Karpas-422 (cell line): ENCODE measurements at places on chromosomes 7 and 10.

DNA sequence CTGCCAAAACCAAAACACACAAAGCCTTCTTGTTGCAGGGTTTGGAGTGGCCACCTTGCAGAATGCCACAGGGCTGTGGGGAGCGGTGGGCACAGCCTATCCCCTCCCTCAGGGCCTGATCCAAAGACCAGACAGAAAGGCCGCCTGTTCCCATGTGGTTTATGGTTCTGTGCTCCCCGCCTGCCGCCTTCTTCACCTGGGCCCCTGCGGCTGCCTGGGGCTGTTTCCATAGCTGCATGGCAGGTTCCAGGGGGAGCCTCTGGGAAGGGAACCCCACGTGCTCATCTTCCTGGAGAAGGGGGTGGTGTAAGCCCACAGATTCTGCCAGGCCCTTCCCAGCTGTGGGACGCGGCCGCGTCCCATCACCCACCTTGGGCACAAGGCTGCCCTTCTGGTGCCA, 70.7 kb upstream of the EZH2 start:
- H3K36me3 ChIP-seq: no peaks in the 10 kb centered on the region
- no peaks in the 10 kb centered on the region for H3K4me1 ChIP-seq

DNA sequence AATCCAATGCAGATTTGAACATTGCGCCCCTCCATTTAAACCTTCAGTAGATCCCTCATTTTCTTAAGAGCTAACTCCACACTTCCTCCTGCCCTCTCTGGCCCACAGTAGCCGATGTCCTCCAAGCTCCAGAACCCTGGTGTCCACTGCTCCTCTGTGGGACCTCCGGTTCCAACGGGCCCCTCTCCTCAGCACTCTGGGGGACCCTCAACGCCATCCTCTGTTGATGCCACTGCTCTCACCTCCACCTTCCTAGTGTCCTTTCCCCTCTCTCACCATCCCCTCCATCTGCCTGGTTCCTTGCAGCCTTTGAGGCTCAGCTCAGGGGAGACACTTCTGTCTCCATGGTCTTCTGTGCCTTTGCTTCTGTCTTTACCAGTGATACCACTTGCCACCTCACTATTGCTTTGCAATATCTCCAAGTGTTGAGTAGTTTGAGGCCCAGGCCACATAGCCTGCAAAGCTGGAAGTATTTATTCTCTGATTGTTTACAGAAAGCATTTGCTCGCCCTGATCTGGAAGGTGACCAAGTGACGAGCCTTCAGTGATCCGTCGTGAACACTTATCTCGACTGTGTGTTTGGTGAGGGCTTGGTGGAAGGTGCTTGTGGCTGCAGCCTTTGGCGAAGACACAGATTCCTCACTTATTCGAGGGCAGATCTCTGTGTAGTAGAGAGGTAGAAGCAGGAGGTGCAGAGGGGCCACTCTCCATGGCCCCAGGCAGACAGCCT, 104.8 kb upstream of the SHH start:
- no peak for DNase-seq
- H3K4me3 ChIP-seq: no peak overlapping the region
- H3K4me1 ChIP-seq: no peaks in the 10 kb centered on the region
- H3K27me3 ChIP-seq: no peaks in the 10 kb centered on the region

GRCh38 chr7:156445997-156446761, 194.4 kb upstream of the RNF32 start:
- H3K36me3 ChIP-seq: no peaks in the 10 kb centered on the region
- H3K4me1 ChIP-seq: no peaks in the 10 kb centered on the region
- no peak for DNase-seq
- no peaks in the 10 kb centered on the region for H3K27me3 ChIP-seq

GRCh38 chr7:29748286-29749099, 57.8 kb upstream of the WIPF3 start:
- no peaks in the 10 kb centered on the region for H3K27me3 ChIP-seq
- H3K4me1 ChIP-seq: no peaks in the 10 kb centered on the region
- no peaks in the 10 kb centered on the region for H3K36me3 ChIP-seq
- no peak overlapping the region for H3K27ac ChIP-seq

DNA sequence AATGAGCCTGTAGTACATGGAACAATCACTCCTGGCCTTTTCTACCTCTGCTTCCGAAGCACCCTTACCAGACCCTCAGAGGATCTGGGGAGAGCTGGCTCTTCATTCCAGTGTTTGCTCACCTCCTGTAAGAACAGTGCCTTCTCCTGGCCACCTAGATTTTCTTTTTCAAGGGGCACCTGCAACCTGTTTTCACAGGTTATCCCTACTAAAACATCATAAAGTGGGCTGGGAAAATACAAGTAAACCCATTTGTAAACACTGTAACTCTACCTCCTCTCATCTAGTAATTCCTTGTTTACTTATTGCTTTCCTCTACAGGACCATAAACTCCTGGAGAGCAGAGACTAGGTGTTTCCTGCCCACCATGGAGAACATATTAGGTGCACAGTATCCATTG, 1.1 kb downstream of the PIK3AP1 start:
- H3K4me3 ChIP-seq: peak overlapping the region; percentile 91
- H3K4me1 ChIP-seq: peaks cover 47% of the 10 kb centered on the region
- no peak for DNase-seq
- H3K27me3 ChIP-seq: no peaks in the 10 kb centered on the region
- H3K36me3 ChIP-seq: peaks cover 15% of the 10 kb centered on the region

DNA sequence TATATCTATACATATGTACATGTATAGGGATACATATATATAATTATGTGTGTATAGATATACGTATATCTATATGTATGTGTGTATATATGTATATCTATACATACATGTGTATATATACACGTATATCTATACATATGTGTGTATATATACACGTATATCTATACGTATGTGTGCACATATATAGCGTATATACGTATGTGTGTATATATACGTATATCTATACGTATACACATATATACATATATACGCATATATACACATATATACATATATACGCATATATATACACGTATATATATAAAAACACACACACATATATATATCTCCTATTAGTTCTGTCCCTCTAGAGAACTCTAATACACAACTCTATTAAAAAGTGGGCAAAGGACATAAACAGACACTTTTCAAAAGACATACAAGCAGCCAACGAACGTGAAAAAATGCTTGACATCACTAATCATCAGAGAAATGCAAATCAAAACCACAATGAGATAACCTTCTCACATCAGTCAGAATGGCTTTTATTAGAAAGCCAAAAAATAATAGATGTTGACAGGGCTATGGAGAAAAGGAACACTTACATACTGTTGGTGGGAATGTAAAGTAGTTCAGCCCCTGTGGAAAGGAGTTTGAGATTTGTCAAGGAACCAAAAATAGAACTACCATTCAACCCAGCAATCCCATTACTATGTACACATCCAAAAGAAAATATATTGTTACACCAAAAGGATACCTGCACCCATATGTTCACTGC, 22.0 kb upstream of the TMEM120A start:
- no peak for DNase-seq
- H3K4me3 ChIP-seq: no peak overlapping the region
- no peak overlapping the region for H3K27ac ChIP-seq
- no peaks in the 10 kb centered on the region for H3K36me3 ChIP-seq
- no peaks in the 10 kb centered on the region for H3K27me3 ChIP-seq

DNA sequence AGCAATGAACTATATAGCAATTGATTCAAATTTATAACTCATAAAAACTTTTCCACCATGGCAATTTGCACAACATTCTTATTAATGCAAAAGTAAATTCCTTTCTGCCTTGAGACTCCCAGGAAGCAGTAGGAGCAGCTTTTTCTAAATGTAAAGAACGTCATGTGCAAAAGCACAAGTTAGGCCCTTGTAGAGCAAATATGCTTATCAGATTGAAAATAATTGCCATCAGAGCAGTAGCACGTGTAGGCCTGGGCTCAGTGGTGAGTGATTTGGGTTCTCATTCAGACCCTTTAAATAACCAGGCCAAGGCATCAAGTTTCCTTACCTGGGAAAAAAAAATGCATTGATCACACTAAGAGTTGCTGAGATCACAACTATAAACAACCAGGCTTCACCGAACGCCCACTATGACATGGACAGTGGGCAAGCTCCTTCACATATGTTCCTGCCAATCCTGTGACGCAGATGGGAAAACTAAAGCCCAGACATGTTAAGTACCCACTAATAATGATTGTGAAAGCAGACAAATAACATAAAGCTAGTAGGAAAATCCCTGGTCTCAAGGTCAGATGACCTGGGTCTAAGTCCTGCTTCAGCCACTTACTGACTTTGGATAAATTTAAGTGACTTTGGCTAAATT, 22.1 kb upstream of the SAR1A start:
- DNase-seq: no peak
- no peaks in the 10 kb centered on the region for H3K36me3 ChIP-seq
- no peak overlapping the region for H3K4me3 ChIP-seq
- peaks cover 10% of the 10 kb centered on the region for H3K4me1 ChIP-seq

DNA sequence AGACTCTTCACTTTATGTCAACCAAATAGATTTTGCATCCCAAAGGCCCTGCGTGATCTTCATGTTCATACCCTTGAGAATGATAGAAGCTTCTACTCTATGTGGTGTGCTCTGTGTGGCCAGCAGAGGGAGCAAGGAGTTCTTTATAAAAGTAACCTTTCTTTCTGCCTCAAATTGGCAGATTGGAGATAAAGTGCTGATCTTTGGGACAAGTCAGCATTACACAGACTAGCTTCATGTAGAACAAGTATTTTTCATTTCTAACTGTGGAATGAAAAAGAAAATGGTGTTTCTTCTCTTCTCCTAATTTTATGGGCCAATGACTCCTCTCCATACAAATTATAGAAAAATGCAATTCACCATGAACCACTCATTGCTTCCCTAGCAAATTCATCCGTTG, 1214.1 kb downstream of the SORCS1 start:
- H3K4me1 ChIP-seq: peaks cover 14% of the 10 kb centered on the region
- DNase-seq: peak; percentile 81
- no peaks in the 10 kb centered on the region for H3K36me3 ChIP-seq
- no peak overlapping the region for H3K27ac ChIP-seq
- no peaks in the 10 kb centered on the region for H3K27me3 ChIP-seq
- no peak overlapping the region for H3K4me3 ChIP-seq

GRCh38 chr10:104371753-104372152, 18.1 kb downstream of the CFAP58 start:
- DNase-seq: no peak
- no peaks in the 10 kb centered on the region for H3K27me3 ChIP-seq
- no peaks in the 10 kb centered on the region for H3K4me1 ChIP-seq
- no peaks in the 10 kb centered on the region for H3K36me3 ChIP-seq

GRCh38 chr7:29150856-29151255, 4.5 kb upstream of the CPVL start:
- H3K4me1 ChIP-seq: peaks cover 9% of the 10 kb centered on the region
- DNase-seq: no peak
- no peak overlapping the region for H3K4me3 ChIP-seq
- no peaks in the 10 kb centered on the region for H3K27me3 ChIP-seq

DNA sequence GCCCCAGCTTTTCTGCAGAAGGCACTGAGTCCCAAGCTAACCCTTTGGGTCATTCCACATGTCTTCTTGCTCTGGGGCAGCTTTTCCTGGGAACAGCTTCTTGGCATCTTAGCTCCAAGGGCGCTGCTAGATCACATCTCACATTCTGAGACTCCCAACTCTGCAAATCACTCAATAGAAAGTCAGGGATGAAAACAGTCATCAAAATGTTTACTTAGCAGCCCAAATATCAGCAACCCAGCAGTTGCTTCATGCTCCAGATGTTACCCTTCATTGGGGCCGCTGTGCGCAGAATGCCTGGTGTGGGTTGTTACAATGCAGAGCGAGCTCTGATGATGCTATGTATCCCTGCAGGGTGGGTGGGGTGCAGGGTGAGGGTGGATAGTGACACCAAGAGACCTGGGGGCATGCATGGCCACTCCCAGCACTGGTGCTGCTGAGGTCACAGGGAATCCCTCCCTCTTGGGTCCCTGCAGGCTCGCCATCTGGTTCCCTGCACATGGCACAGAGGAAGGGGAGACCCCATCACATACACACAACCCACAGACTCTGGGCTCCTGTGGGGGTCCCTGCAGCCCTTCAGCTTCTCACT, 19.0 kb downstream of the WDFY4 start:
- DNase-seq: no peak
- peaks cover 25% of the 10 kb centered on the region for H3K36me3 ChIP-seq
- H3K4me3 ChIP-seq: no peak overlapping the region
- peak overlapping the region; percentile 75 for H3K27ac ChIP-seq
- no peaks in the 10 kb centered on the region for H3K27me3 ChIP-seq

- H3K4me1 ChIP-seq: peaks cover 30% of the 10 kb centered on the region
- DNase-seq: peak; percentile 62
- peak overlapping the region; percentile 80 for H3K27ac ChIP-seq
- peak overlapping the region; percentile 81 for H3K4me3 ChIP-seq
- no peaks in the 10 kb centered on the region for H3K27me3 ChIP-seq
Measured at GRCh38 chr10:58264780-58265179, 2.9 kb downstream of the IPMK start.

- no peak overlapping the region for H3K4me3 ChIP-seq
- no peaks in the 10 kb centered on the region for H3K27me3 ChIP-seq
- H3K27ac ChIP-seq: no peak overlapping the region
- no peak for DNase-seq
- no peaks in the 10 kb centered on the region for H3K4me1 ChIP-seq
Measured at GRCh38 chr10:15112657-15113056, 15.5 kb downstream of the RPP38 start.

DNA sequence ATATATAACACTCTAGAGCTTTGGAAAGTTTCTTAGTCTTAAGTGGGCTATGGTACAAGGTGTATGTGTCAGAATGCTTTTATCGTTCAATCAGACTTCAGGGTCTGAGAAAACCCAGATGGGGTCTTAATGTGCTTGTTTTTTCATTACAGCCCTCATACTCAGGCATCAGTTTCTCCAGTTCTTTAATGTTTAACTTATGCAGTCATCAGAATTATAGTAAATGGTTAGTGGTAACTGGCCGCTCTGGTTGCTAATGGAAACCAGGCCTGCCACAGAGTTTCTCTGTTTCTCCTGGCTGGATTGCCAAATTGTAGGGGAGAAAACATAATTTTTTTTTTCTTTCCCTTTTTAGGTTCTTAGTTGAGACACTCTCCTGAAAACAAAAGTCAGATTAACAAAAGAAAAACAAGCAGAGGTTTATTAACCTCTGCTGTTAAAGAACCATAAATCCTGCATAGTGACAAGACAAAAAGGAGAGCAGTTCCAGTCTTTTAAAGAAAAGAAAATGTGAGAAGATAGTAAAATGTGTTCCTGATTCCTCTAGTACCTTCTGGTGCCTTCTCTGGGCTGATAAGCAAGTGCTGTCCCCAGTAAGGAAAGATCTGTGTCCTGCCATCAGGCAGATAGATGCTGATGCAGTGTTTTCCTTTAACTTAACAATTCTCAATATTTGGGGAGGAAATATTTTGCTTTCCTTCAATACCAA, 21.5 kb upstream of the GHITM start:
- no peak overlapping the region for H3K4me3 ChIP-seq
- H3K27ac ChIP-seq: no peak overlapping the region

GRCh38 chr10:851901-852300, 79.6 kb downstream of the LARP4B start:
- H3K4me1 ChIP-seq: peaks cover 21% of the 10 kb centered on the region
- peak; percentile 59 for DNase-seq
- no peaks in the 10 kb centered on the region for H3K27me3 ChIP-seq
- peaks cover 69% of the 10 kb centered on the region for H3K36me3 ChIP-seq
